ENCODE measurements at places on chromosomes 1 and 21.

- no peak for DNase-seq
Measured at GRCh38 chr1:60924964-60925798, 157.2 kb upstream of the NFIA start.

DNA sequence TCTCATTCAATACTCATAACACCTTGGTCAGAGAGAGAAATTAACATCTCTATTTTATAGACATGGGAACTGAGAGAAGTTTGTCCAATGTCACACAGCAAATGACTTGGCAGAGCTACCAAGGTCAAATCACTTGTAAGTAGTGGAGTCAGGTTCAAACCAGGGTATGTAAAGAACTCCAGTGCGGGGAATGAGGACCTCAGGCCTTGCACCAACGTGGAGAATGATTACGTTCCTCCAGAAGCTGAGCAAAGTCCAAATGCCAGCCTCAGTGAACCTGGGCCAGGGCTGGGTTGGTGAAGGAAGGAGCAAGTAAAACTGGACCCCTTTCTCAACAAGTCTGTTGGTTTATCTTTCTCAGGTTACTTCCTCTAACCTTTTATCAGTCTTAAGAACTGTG lies 1.8 kb upstream of the CSF1 start:
- DNase-seq: no peak

DNA sequence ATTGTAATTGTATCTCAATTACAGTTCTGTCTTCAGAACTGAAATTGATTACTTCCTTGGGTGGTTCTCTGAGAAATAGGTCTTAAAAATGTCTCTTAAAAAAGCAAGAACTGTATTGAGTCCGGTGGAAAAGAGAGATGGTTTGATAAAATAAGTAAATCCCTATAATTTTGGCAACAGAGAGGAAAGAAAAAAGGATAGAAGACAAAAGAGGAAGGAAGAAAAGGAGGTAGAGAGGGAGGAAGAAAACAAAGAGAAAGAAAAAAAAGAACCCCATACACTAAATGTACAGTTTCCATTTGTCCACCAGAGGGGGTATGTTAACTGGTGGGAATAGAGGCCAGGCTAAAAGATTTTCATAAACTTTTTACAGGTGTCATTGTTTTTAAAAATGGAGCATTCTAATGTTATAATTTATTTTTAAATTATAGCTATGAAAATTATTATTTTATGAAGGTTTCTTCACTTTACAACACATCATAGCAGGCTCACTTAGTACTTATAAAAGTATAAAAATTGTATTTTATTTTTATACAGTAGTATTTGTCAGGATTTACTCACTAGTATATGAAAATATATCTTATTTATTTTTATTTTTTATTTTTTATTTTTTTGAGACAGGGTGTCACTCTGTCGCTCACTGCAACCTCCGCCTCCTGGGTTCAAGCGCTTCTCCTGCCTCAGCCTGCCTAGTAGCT lies 2.1 kb upstream of the UBE2T start:
- peak; percentile 63 for DNase-seq

DNA sequence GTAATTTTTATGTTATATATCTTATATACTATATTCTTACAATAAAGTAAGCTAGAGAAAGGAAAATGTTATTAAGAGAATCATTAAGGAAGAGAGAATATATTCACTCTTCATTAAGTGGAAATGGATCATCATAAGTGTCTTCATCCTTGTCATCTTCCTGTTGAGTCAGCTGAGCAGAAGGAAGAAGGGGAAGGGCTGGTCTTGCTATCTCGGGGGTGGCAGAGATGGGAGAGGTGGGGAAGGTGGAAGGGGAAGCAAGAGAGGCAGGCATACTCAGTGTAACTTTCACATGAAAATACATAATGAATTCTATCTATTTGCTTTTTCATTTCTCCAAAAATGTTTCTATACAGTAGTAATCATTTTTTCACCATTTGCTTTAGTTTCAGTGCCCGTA lies 5.1 kb downstream of the DNASE2B start:
- DNase-seq: no peak

- no peak for DNase-seq
Measured at GRCh38 chr1:65952696-65953095, 160.0 kb downstream of the PDE4B start.

GRCh38 chr1:94963864-94964263 lies 37.0 kb upstream of the CNN3 start:
- DNase-seq: no peak

DNA sequence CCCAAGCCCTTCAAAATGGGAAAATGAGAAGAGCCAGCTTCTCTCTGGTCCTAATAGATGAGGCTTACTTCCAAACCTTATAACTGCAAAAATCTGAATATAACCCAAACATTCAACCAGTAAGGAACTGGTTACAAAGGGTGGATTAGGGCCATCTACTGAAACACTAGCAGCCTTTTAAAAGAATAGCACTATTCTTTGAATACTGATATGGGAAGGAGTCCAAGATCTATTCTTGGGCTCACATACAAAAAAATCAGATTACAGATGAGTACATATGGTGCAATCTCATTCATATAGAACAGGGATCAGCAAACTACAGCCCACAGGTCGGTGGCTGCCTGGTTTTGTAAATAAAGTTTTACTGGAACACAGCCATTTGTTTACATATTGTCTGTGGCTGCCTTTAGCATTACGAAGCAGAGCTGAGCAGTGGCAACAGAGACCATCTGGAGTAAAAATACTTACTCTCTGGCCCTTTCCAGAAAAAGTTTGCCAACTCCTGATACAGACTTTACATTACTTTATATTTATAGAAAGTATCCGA lies 167.7 kb downstream of the ZSCAN20 start:
- no peak for DNase-seq

GRCh38 chr1:184276416-184276815 lies 110.4 kb upstream of the C1orf21 start:
- no peak for DNase-seq

- DNase-seq: no peak
Measured at GRCh38 chr1:39154553-39155421, 49.7 kb upstream of the MACF1 start.

DNA sequence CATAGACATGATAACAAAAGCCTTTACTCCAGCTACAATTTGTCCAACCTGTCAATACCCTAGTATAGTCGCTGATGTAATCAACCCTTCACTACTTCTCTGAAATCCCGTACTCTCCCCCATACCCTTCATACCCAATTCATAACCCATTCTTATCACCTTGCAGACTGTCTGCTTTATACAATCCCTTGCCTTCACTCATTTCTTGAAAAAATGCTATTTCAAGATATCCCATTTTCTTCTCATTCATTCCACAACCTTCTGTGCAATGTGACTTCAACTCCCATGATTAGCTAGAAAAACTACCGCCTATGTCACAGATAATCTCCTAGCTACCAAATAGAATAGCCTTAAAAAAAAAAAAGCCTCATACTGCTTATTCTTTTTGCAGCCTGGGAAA lies 49.5 kb downstream of the EPS15 start:
- no peak for DNase-seq

- DNase-seq: no peak
Measured at GRCh38 chr1:37399205-37399604, 75.2 kb upstream of the ZC3H12A start.

- no peak for DNase-seq
Measured at GRCh38 chr1:106063510-106063909, 993.0 kb upstream of the PRMT6 start.

GRCh38 chr1:234968451-234968850 lies 160.2 kb downstream of the TOMM20 start:
- DNase-seq: no peak

Measured in HT-29 (cell line).